ENCODE measurements at places on chromosomes 1 and 21.

DNA sequence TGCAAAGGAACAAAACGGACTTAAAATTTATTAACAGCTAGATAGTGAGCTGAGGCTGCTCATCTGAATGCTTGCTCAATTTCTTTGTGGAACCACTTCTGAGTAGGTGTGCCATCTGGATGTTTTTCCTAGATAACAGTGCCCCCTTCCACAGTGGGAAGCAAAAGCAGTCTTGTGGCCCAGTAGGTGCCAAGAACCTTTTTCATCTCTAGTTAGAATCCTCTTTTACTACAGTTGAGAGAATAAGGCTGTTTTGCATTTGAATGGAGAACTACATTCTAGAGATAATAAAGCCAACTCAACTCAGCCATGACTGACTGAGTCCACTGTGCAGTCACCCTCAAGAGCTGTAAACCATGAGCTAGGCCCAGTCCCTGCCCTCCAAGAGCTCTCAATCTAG is 13.3 kb downstream of the F3 start:
- DNase-seq = no peak

- DNase-seq = no peak
Measured at GRCh38 chr1:229296541-229296941, 25.6 kb downstream of the RAB4A start.

GRCh38 chr1:203888807-203889251 is 27.4 kb downstream of the SNRPE start:
- DNase-seq = no peak

DNA sequence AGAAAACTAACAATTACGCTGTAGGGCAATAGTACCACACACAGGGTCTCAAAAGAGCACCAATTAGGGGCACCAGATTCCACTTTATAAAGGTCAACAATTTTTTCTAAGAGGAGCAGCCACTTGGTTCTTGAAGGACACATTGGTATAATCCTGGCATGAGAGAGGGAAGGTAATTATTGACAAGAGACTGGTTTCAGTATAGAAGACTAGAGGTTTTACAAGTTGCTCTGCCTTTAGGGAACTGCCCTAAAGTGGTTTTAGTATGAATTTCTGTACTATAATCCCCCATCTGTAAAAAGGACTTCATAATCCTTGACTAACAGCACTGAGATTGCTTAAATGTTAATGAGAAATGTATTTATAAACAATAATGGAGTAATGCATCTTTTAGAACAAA is 648.5 kb upstream of the PTBP2 start:
- DNase-seq = no peak

DNA sequence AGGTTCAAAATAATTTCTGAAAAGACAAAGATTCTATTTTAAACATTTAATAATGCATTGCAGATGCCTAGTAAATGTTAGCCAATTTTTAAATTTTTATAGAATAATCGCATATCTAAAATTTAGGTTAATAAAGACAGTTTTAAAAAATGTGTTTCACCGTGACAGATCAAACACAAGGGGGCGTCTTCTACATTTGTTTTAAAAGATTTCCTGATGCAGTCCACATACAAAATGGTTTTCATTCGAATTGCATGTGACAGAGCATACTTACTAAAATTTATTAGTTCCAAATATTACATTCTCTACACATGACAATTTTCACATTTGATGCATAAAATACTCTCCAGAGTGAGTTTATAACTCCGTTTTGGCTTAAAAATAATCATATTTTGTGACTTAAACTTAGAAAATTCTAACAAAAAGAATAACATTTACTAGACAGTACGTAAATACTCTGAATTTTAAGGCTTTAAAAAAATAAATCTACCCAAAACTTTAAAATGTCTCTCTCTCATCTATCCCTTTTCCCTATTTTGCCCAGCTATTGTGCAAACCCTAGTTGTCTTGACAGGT is 75.5 kb downstream of the ADAMTS1 start:
- no peak for DNase-seq
